ENCODE measurements at places on chromosomes 5 and 9.
A peak's percentile ranks its signal among the peaks of the same experiment; 100 is the strongest.

DNA sequence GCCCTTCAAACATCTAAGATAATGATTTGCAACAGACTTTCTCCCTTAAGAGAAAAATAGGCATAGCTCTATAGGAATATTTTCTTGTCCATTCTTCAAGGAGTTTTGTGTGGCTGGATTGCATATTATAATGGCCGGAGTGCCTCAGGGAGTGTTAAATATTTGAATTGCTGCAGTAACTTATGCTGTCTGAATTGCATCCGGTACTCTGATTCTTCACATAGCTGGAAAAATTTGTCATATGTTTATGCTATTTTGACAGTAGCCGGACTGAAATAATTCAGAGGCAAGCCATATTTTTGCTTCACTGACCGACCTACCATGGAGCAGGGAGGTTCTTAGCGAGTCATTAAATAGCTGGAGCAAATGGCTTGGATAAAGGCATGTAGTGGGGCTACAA lies 621.0 kb downstream of the ACTL7B start:
- H3K27me3 ChIP-seq: no peaks in the 10 kb centered on the region
- H3K27ac ChIP-seq: no peak overlapping the region
- H3K4me1 ChIP-seq: no peaks in the 10 kb centered on the region

- no peaks in the 10 kb centered on the region for H3K36me3 ChIP-seq
- H3K27ac ChIP-seq: no peak overlapping the region
- H3K4me1 ChIP-seq: no peaks in the 10 kb centered on the region
- H3K27me3 ChIP-seq: peaks cover 21% of the 10 kb centered on the region
- no peak overlapping the region for H3K4me3 ChIP-seq
These were observed 79.0 kb downstream of the GTF3C4 start for GRCh38 chr9:132749306-132749705.

DNA sequence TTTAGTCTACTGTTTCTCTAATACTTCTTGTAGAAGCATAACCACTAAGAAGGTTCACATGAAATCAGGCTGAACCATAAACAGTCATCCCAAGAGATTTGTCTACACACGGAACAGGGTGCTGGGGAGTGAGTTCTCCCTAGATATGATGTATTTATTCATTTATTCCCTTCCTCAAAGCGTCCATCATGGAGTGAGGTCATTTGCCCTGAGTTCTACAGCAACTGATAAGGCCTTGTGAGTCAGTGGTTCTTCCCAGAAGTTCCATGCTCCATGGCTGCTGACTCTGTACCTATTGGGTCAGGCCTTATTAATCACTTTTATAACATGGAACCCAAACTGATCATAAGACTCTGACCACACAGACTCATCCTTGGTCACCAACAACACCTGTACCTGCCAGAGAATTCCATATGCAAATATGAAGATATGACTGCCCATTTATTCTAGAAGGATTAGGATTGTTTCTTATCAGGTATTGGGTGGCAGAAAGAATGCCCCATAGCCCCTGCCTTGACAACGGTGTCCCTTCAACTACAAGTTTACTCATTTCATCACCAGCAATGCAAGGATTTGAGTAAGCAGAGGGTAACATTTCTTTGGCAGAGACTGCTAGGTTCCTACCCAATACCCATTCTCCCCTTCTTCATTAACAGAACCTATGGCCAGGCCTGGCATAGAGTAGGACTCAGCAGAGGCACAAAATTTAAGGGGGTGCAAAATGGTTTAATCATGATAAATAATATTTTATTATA lies 118.1 kb downstream of the LHFPL2 start:
- no peaks in the 10 kb centered on the region for H3K36me3 ChIP-seq
- DNase-seq: no peak
- no peak overlapping the region for H3K4me3 ChIP-seq
- H3K27me3 ChIP-seq: no peaks in the 10 kb centered on the region
- no peaks in the 10 kb centered on the region for H3K4me1 ChIP-seq
- no peak overlapping the region for H3K27ac ChIP-seq

- DNase-seq: no peak
- H3K27me3 ChIP-seq: peaks cover 4% of the 10 kb centered on the region
- no peak overlapping the region for H3K4me3 ChIP-seq
- H3K4me1 ChIP-seq: no peaks in the 10 kb centered on the region
- H3K36me3 ChIP-seq: no peaks in the 10 kb centered on the region
These were observed 199.9 kb downstream of the DIRAS2 start for GRCh38 chr9:90442723-90443122.

DNA sequence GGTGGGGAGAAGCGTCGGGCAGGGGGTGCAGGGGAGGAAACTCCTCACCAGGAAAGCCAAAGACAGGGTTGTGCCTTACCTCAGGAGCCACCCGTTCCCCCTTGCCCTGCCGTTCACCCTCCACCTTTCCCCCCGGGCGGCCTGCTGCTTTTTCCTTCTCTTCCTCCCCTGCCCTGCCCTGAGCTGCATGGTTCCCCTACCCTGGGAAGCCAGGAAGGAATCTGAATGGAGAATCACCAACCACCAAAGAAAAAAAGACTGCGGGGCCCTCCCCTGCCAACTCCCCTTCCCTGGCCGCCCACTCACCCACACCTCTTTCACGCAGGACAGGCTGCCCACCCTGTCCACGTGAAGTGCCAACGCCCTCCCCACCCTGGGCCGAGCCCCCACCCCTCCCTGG lies 820 bp upstream of the NFX1 start:
- H3K4me1 ChIP-seq: peaks cover 43% of the 10 kb centered on the region
- DNase-seq: peak; percentile 48
- peak overlapping the region; percentile 84 for H3K4me3 ChIP-seq
- no peaks in the 10 kb centered on the region for H3K27me3 ChIP-seq

DNA sequence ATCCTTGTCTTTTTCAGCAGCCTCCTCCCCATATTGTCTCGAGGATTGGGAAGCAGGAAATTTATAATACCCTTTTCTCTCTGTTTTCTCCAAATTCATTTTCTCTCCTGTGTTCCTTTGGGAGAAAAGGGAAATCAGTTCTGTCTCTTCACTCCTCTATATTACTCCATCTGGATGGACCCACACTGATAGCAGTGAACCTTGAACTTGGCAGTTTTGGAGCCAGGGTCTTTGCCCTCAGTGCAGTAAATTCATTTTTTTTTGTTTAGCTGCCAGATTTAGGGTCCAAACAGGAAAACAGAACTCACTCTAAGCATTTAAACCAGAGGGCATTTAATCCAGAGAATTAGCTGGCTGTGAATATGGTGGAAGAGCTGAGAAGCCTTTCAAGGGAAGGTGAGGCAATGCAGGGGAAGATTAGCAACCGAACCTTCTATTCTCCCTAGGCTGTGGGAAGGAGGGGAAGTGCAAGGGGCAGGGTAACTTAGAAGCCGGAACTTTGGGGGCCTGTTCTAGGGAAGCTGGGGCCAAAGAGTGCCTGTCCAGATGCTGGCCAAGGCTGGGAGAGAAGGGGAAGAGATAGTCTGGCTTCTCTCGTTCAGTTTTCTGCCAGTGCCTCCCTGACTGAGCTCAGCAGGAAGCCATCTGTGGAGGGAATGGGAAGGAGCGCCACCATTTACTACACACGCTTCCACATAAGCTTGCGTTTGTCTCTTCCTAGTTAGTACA lies 16.3 kb upstream of the NPR2 start:
- H3K27ac ChIP-seq: no peak overlapping the region
- H3K4me3 ChIP-seq: no peak overlapping the region
- peaks cover 3% of the 10 kb centered on the region for H3K36me3 ChIP-seq
- DNase-seq: no peak

GRCh38 chr5:122730037-122730436 lies 44.8 kb upstream of the SNX2 start:
- peaks cover 18% of the 10 kb centered on the region for H3K27me3 ChIP-seq
- H3K36me3 ChIP-seq: no peaks in the 10 kb centered on the region
- no peaks in the 10 kb centered on the region for H3K4me1 ChIP-seq
- H3K4me3 ChIP-seq: no peak overlapping the region

DNA sequence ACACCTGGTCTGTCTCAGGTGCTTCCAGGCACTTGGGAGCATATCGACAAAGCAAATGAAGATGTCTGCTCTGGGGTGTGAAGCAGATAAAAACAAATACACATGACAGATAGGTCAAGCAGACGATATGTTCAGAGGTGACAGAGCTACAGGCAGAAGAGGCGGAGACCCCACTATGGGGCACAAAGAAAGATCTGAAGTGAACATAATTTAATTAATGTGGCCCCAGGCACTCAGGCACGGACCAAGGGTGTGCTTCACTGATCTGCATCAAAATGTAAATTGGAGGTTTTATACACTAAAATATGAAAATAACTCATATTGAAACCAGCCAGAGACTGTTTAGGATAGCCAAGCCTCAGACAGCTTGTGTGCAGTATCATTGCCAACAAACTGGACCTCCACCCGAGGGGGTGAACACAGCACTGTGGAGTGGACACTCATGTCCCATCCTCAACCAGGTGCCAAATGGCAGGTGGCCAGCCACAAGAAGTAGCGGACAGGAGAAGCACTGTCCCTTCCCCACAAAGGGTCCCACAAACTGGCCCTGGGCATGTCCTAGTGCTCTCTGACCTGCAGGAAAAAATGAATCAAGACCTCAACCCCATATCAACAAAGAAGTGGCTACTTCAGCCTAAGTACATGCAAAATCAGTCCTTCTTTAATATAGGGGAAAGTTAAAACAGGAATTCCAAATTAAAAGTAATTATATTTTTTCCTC lies 29.2 kb downstream of the ROR2 start:
- H3K36me3 ChIP-seq: no peaks in the 10 kb centered on the region
- no peak overlapping the region for H3K27ac ChIP-seq
- DNase-seq: no peak
- H3K4me3 ChIP-seq: no peak overlapping the region
- peaks cover 18% of the 10 kb centered on the region for H3K27me3 ChIP-seq

GRCh38 chr5:74371621-74372020 lies 268.9 kb downstream of the ENC1 start:
- no peaks in the 10 kb centered on the region for H3K27me3 ChIP-seq
- no peaks in the 10 kb centered on the region for H3K4me1 ChIP-seq
- no peak for DNase-seq
- H3K36me3 ChIP-seq: no peaks in the 10 kb centered on the region
- no peak overlapping the region for H3K4me3 ChIP-seq

DNA sequence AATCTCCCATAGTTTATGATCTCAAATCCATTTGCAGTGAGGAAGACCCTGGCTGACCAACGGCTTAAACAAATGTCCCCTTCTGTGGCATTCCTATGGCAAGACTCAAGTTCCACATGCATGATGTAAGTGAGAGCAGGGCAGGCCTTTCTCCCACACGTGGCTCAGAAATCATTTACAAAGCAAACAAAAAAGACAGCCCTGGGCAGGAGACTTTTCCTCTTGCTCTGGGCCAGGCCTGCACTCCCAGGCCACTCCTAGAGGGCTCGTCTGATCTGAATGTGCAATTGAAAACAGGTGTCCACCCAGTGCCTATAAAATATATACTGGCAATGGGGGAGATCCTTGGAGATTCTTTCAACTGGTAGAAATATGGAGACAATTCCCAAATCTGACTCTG lies 123.1 kb downstream of the DMRT2 start:
- H3K4me1 ChIP-seq: no peaks in the 10 kb centered on the region
- no peak overlapping the region for H3K27ac ChIP-seq
- no peak for DNase-seq
- no peak overlapping the region for H3K4me3 ChIP-seq
- H3K36me3 ChIP-seq: no peaks in the 10 kb centered on the region

GRCh38 chr5:39200081-39200480 lies 19.3 kb downstream of the FYB1 start:
- H3K36me3 ChIP-seq: peaks cover 23% of the 10 kb centered on the region
- H3K27ac ChIP-seq: peak overlapping the region; percentile 97
- H3K4me3 ChIP-seq: peak overlapping the region; percentile 92
- H3K4me1 ChIP-seq: peaks cover 31% of the 10 kb centered on the region
- H3K27me3 ChIP-seq: no peaks in the 10 kb centered on the region

DNA sequence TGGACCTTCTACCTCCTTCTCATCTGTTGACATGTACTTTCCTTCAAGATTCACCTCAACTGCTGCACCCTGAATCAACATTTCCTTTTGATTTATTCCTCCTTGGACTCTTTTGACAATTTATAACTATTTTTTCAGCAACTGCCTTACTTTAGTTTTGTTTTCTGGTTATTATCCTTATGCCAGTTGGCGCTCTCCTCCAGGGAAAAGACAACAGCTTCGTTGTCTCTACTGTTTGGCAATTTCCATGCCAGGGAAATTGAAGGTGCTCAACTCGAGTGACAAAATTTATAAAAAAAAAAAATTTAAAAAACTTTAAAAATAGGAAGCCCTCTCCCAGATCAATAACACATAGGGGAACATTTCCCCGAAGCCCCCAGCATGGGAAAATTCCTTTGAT lies 549.2 kb upstream of the DMAC1 start:
- H3K4me1 ChIP-seq: no peaks in the 10 kb centered on the region
- no peak overlapping the region for H3K27ac ChIP-seq
- H3K4me3 ChIP-seq: no peak overlapping the region
- H3K36me3 ChIP-seq: no peaks in the 10 kb centered on the region
- H3K27me3 ChIP-seq: no peaks in the 10 kb centered on the region

- no peaks in the 10 kb centered on the region for H3K27me3 ChIP-seq
- DNase-seq: no peak
- no peak overlapping the region for H3K27ac ChIP-seq
- H3K4me3 ChIP-seq: no peak overlapping the region
These were observed 112.9 kb downstream of the ST8SIA4 start for GRCh38 chr5:100790170-100790665.

- H3K27ac ChIP-seq: no peak overlapping the region
- H3K36me3 ChIP-seq: peaks cover 18% of the 10 kb centered on the region
- DNase-seq: no peak
- peaks cover 33% of the 10 kb centered on the region for H3K4me1 ChIP-seq
- H3K4me3 ChIP-seq: no peak overlapping the region
- peaks cover 14% of the 10 kb centered on the region for H3K27me3 ChIP-seq
These were observed 26.5 kb downstream of the ANKRD33B start for GRCh38 chr5:10590226-10590999.

DNA sequence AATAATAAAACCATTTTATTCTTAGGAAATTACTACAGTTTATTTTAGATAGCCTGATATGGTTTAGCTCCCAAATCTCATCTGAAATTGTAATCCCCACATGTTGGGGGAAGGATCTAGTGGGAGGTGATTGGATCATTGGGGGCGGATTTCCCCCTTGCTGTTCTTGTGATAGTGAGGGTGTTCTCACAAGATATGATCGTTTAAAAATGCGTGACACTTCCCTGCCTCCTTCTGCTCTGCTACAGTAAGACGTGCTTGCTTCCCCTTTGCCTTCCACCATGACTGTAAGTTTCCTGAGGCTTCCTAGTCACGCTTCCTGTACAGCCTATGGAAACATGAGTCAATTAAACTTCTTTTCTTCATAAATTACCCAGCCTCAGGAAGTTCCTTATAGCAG lies 122.4 kb upstream of the FGF10 start:
- no peaks in the 10 kb centered on the region for H3K36me3 ChIP-seq
- H3K27me3 ChIP-seq: no peaks in the 10 kb centered on the region
- H3K4me1 ChIP-seq: no peaks in the 10 kb centered on the region
- no peak for DNase-seq
- H3K27ac ChIP-seq: no peak overlapping the region

- H3K4me1 ChIP-seq: peaks cover 8% of the 10 kb centered on the region
- peaks cover 30% of the 10 kb centered on the region for H3K36me3 ChIP-seq
- no peak overlapping the region for H3K27ac ChIP-seq
- no peak overlapping the region for H3K4me3 ChIP-seq
- no peaks in the 10 kb centered on the region for H3K27me3 ChIP-seq
These were observed 136.8 kb downstream of the MAPKAP1 start for GRCh38 chr9:125570246-125570645.

Measured in activated CD8-positive, alpha-beta T cell treated with anti-CD3 and anti-CD28 coated beads for 36 hours (primary cell).